ENCODE measurements at places on chromosomes 13 and 19. TPM values are rescaled to one million over a fixed set of nuclear protein-coding genes. Genes with fewer than 3 reads are reported as not detected.

ZNF296 gene
- total RNA-seq, result 0.13 TPM

MED4 gene
- total RNA-seq, result 38.1 TPM

IGFL3 gene
- total RNA-seq, result not detected

CALR3 gene
- not detected for total RNA-seq

POSTN gene
- total RNA-seq, result 2,609 TPM

GNG7 gene
- total RNA-seq, result 0.58 TPM

SERPINE3 gene
- total RNA-seq, result not detected

FLT1 gene
- 16.1 TPM for total RNA-seq

CEACAM8 gene
- 0.04 TPM for total RNA-seq

TPRX1 gene
- not detected for total RNA-seq

SELENOV gene
- 0.13 TPM for total RNA-seq

ZSCAN1 gene
- 0.35 TPM for total RNA-seq

GPR32 gene
- total RNA-seq, result not detected

COX6B1 gene
- total RNA-seq, result 582 TPM

CNN1 gene
- total RNA-seq, result 72.4 TPM

PALM3 gene
- 0.18 TPM for total RNA-seq

TMEM190 gene
- not detected for total RNA-seq

KIR3DL1 gene
- not detected for total RNA-seq

Data from muscle of leg (tissue), 16 donors.